ENCODE measurements at places on chromosomes 1 and 21.

- ATAC-seq: no peak
Observed at GRCh38 chr21:33433001-33433400, 29.8 kb downstream of the IFNGR2 start.

GRCh38 chr21:30769724-30770431 is 14.7 kb upstream of the KRTAP21-1 start:
- no peak for ATAC-seq

- no peak for ATAC-seq
Observed at GRCh38 chr1:92859400-92860039, 27.7 kb downstream of the RPL5 start.

GRCh38 chr21:40846587-40847411 is at the start of gene DSCAM:
Gene DSCAM, minus strand, starts transcription at chr21:40847158. Its CDS starts 497 bp downstream, at chr21:40846661.
- ATAC-seq: no peak

Measured in esophagus mucosa (tissue), 1 donor.